ENCODE measurements at places on chromosomes 16 and 17.

- DNase-seq = no peak
Observed at GRCh38 chr17:46010597-46011186, 11.6 kb downstream of the STH start.

DNA sequence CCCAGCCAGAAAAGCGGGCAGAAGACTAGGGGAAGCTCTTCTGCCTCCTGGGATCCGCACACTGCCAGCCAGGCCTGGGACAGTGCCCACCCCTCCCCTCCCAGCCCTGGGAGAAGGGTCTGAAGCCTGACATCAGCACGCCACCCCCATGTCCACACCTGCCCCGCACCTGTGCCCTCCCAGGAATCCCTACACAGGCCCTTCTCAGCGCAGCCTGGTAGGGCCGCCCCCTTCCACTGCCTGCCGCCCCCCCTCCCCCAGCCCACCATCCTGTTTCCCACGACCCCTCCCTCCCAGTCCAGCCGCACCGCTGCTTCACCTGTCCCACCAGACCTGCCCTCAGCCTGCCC lies 10.6 kb downstream of the ENPP7 start:
- DNase-seq = no peak

DNA sequence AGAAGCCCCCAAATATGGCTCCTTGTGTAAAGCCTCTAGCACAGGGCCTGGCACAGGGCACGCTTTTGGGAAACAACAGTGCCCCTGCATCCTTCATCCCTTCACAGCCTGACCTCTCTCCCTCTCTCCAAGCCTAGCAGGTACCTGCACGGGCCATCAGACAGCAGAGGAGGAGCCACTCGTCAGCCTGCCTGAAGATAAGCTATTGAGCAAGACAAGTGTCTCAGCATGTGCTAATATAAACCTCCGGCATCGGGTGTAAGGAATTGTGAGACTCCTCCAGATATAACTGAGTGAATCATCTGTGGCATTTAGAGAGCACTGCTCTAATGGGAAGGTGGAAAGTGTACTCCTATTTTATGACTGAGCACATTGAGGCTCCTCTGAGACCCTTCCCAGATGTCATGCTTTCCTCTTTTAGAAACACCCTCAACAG lies 38.3 kb downstream of the TBX4 start:
- DNase-seq = no peak

DNA sequence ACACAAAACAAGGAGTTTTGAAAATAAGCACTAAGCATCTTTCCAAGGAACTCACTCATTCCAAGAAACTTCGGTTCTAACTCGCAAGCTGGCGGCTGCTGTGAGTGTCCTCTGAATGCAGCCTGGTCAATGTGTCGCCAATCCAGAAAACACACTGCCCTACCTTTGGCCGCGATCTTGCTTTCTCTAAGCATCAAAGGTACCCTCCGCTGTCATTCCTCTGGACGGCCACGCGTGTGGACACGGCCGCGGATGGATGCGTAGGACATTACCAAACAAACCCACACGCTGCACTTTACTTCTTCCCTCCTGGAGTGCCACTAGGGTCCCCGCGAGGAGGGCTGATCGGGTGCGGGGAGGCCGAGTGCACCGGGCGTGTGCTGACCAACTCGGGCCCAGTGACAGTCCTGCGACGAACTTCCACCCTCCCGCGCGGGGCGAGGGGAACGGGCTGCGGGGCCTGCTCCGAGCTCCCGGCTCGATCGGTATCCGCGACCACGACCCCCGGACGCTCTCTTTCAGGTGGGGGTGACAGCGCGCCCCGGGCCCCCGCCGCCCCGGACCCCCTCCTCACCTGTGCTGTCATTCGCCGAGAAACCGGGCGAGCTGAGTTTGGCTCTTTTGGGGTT lies 1.1 kb downstream of the CREBBP start:
- DNase-seq = no peak

GRCh38 chr16:26818393-26818792 lies 248.3 kb upstream of the C16orf82 start:
- DNase-seq = no peak

- no peak for DNase-seq
Observed at GRCh38 chr17:66549731-66550207, 247.4 kb downstream of the PRKCA start.

DNA sequence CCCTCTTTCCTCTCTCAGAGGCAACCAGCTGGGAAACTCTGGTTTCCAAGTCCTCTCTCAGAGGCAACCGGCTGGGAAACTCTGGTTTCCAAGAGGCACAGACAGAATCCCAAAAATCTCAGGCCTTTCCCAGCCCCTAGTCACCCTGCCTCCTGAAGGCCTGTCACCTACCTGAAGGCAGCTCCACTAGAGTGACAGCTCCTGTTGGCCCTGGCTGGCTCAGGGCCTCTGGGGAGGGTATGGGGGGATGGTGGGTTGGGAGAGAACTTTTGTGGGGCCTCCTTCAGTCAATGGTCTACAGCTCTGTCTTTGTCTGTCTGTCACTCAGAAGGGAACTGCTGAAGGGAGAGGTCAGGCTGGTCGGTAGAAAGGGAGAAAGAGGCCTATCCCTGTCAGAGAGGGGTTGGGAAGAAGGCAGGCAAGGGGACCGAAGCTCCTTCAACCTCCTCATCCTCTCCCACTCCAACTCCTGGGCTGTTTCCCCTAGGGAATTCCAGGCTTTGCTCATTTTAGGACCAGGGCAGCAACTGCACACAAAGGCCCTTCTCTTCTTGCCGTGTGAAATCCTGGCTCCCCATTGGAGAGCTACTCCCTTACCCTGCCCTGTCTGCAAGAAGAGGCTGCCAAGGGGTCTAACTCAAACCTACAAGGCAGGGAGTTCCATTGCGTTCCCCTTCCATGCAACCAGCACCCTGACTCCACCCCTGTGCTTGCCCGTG lies 23.6 kb downstream of the COPZ2 start:
- no peak for DNase-seq

DNA sequence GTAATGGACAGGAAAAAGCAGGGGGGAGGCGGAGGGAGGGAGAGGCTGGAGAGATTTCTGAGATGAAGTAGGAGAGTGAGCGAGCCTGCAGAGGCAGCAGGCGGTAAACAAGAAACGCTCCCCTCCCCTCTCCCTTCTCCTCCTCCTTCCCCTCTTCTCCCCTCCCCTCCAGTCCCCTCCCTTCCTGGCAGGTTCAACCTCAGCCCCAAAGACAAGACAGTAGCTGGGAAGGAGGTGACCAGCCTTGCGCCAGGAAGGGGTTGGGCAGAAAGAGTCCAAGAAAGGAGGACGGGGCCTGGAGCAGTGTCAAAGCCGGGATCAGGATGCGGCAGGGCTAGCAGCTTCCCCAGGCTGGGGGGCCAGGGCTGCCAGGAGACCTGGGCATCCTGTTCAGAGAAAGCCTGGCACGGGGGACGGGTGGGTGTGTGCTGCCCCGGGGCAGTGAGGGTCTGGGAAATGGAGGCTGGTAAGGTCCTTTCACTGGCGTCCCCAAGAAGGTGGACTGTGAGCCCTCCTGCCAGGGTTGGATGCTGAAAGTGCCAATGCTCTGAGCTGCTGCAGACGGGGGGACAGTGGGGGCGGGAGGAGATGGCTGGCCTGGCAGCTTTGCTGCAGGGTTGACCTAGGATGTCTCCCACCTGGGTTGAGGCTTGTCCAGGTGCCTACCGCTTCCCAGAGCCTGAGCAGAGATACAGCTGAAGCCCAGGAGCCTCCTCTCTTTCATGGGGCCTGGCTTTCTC lies 261.6 kb upstream of the TNRC6C start:
- no peak for DNase-seq

GRCh38 chr17:82844796-82845162 lies 5.0 kb upstream of the ZNF750 start:
- DNase-seq = no peak

- DNase-seq = no peak
Observed at GRCh38 chr16:11635113-11635652, 33.1 kb upstream of the SNN start.

GRCh38 chr16:30567991-30568638 lies 3.4 kb downstream of the ZNF688 start:
- no peak for DNase-seq

GRCh38 chr16:10597187-10597601 lies 16.8 kb upstream of the EMP2 start:
- no peak for DNase-seq

GRCh38 chr17:74637265-74637664 lies 13.7 kb upstream of the CD300E start:
- no peak for DNase-seq

- DNase-seq = no peak
Observed at GRCh38 chr16:50114357-50115129, 38.6 kb upstream of the TENT4B start.

DNA sequence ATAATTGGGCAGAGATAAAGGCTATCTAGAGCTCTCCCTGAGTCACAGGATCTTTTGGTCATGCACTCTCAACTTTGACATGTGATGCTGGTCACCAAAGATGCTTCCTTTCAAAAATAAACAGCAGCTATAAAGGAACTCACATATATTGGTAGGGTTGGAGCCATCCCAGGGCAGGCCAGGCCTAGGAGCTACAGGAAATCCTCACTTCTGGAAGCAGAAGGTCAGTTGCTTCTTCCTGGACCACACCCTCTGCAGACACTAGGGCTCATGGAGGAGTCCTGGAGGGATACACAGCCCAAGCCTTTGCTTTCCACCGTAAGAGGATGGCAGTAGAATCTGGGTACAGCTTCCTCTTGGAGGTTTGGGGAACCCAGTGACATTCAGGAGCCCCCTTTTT lies 24.6 kb downstream of the SOST start:
- no peak for DNase-seq

DNA sequence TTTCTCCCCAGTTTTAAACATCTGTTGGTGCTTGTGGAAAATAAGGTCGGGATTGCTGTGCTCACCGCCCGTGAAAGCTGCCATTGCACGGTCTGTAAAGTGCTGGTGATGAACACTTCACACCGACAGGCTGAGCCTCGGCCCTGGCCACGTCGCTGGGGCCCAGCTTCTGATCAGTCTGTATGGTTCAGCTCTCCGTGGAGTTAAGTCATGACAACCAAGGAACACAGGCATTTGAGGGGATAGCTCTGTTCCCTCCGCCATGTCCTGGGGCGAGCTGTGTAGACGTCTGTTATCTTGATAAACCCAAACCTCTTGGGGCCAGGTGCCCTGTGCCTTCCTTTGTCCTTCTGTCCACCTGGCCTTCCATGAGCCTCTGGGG lies 110.6 kb downstream of the METRNL start:
- DNase-seq = no peak

DNA sequence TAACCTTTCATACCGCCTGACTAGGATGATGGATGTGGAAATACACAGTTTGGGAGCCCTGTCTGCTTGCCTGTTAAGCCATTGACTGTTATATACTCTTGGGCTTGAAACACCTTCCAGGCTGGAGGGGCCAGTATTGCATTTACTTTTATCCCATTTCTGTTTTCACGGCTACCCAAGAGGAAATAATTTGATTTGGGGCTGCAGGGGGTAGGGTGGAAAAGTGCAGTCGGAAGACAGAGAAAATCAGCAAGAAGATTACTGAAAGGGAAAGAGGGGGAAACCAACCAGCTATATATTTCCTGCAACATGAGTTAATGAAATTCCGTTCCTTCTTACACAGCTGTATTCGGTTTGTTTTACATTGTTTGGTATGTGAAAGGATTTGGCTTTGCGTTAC lies 202.5 kb downstream of the CDH13 start:
- DNase-seq = no peak

DNA sequence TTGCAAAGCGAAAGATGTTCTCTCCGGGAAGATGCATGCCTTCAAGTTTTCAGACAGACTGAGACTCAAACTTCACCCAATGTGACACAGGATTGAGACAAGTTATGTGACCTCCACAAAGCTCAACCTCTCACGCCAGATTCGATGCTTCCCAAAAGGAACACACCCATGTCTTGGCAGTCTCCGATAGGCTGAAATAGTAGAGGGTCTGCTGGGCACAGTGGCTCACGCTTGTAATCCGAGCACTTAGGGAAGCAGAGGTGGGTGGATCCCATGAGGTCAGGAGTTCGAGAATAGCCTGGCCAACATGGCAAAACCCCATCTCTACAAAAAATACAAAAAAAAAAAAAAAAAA lies 22.1 kb downstream of the ZFHX3 start:
- DNase-seq = no peak
